CD14-positive monocyte (primary cell): ENCODE measurements at places on chromosomes 1 and 21. TPM values are rescaled to one million over a fixed set of nuclear protein-coding genes. Genes with fewer than 3 reads are reported as not detected.
A peak's percentile ranks its signal among the peaks of the same experiment; 100 is the strongest.

The SPTA1 gene
- polyA plus RNA-seq: 0.28 TPM

The DISC1 gene
- 5.8 TPM for polyA plus RNA-seq

GRCh38 chr1:45478121-45478814, 12.7 kb downstream of the TESK2 start:
- peaks cover 1% of the 10 kb centered on the region for H3K4me1 ChIP-seq
- H3K27me3 ChIP-seq: no peaks in the 10 kb centered on the region
- no peaks in the 10 kb centered on the region for H3K36me3 ChIP-seq
- H3K4me3 ChIP-seq: no peak overlapping the region

- H3K4me1 ChIP-seq: no peaks in the 10 kb centered on the region
- H3K27me3 ChIP-seq: no peaks in the 10 kb centered on the region
- no peak overlapping the region for H3K27ac ChIP-seq
- DNase-seq: no peak
These were observed 44.1 kb upstream of the C1orf105 start for GRCh38 chr1:172376431-172376830.

GRCh38 chr21:17269760-17270159, 243.1 kb upstream of the CXADR start:
- no peaks in the 10 kb centered on the region for H3K4me1 ChIP-seq
- H3K27me3 ChIP-seq: no peaks in the 10 kb centered on the region
- no peak overlapping the region for H3K27ac ChIP-seq
- H3K4me3 ChIP-seq: no peak overlapping the region
- DNase-seq: no peak
- no peaks in the 10 kb centered on the region for H3K36me3 ChIP-seq

GRCh38 chr1:151995774-151996173, 2.1 kb upstream of the S100A10 start:
- H3K27me3 ChIP-seq: no peaks in the 10 kb centered on the region
- H3K36me3 ChIP-seq: no peaks in the 10 kb centered on the region
- no peak overlapping the region for H3K27ac ChIP-seq

GRCh38 chr1:172898866-172899265, 151.9 kb downstream of the TNFSF18 start:
- no peaks in the 10 kb centered on the region for H3K27me3 ChIP-seq
- H3K4me3 ChIP-seq: no peak overlapping the region
- no peak for DNase-seq
- peaks cover 12% of the 10 kb centered on the region for H3K4me1 ChIP-seq
- H3K27ac ChIP-seq: no peak overlapping the region

GRCh38 chr21:31347435-31348032, 3.5 kb upstream of the TIAM1 start:
- H3K4me1 ChIP-seq: peaks cover 24% of the 10 kb centered on the region
- no peak overlapping the region for H3K27ac ChIP-seq
- H3K4me3 ChIP-seq: no peak overlapping the region
- no peak for DNase-seq

DNA sequence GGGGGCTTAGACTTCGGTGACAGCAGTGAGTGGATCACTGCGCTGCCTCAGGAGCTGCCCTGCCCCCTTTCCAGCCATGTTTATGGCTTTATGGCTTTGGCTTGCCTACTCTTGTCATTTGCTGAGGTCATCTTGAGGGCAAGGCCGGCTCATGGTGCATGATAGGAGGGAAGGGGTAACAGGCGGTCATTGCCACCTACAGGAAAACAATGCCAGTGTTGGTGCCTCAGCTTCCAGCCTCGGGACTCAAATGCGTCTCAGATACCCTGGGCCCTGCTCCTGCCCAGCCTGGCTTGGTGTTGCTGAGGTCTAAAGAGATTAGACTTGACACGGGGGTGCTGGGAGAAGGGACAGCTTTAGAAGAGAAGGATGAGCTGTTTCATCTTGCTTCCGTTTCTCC, 14.5 kb downstream of the KDF1 start:
- no peak for DNase-seq
- peaks cover 51% of the 10 kb centered on the region for H3K36me3 ChIP-seq
- H3K4me3 ChIP-seq: no peak overlapping the region
- H3K4me1 ChIP-seq: no peaks in the 10 kb centered on the region
- no peaks in the 10 kb centered on the region for H3K27me3 ChIP-seq

DNA sequence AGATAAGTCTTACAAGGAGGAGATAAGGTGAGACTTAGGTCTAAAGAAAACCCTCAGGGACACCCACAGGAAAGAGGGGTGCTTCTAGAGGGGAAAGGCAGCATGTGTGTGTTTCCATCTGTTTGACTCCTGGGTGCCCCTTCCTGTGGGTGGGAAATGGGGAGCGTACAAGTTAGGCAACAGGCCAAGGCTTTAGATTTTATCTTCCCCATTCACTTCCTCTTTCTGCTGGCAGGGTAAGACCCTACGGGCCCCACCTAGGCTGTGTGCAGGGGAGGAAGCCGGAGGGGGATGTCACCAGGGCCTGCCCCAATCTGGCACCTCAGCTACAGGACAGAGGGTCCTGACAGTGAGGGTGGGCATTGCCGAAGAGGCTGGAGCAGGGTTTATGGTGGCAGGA, 2.5 kb upstream of the OLIG1 start:
- peaks cover 4% of the 10 kb centered on the region for H3K27me3 ChIP-seq
- H3K4me3 ChIP-seq: no peak overlapping the region
- H3K4me1 ChIP-seq: peaks cover 87% of the 10 kb centered on the region
- peak; percentile 46 for DNase-seq
- H3K27ac ChIP-seq: peak overlapping the region; percentile 45

- no peaks in the 10 kb centered on the region for H3K27me3 ChIP-seq
- no peak overlapping the region for H3K27ac ChIP-seq
- no peaks in the 10 kb centered on the region for H3K36me3 ChIP-seq
- no peaks in the 10 kb centered on the region for H3K4me1 ChIP-seq
These were observed 8.6 kb downstream of the COL6A1 start for GRCh38 chr21:45990049-45990711.

- no peak overlapping the region for H3K4me3 ChIP-seq
- DNase-seq: no peak
- no peaks in the 10 kb centered on the region for H3K27me3 ChIP-seq
- no peaks in the 10 kb centered on the region for H3K36me3 ChIP-seq
These were observed 11.2 kb upstream of the SRARP start for GRCh38 chr1:15992582-15993500.

The CD1E gene
- 3.0 and 3.1 TPM in 2 replicates for polyA plus RNA-seq

The TNFRSF4 gene
- not detected for polyA plus RNA-seq

- no peak overlapping the region for H3K4me3 ChIP-seq
- H3K36me3 ChIP-seq: no peaks in the 10 kb centered on the region
- no peaks in the 10 kb centered on the region for H3K4me1 ChIP-seq
- no peak for DNase-seq
These were observed 79.0 kb downstream of the CASZ1 start for GRCh38 chr1:10717296-10718082.

The OR2T8 gene
- polyA plus RNA-seq: not detected

DNA sequence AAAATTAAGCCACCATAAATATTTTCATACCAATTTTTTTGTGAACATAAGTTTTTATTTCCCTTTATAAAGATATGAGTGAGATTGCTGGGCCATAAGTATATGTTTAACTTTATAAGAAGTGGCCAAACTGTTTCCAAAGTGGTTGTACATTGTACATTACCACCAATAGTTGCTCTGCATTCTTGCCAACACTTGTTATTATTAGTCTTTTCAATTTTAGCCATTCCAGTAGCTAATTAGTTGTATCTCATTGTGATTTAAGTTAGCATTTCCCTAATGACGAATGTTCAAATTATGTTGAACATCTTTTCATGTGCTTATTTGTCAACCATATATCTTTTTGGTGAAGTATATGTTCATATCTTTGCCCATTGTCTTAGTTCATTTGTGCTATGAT, 64.0 kb upstream of the DNAH14 start:
- no peaks in the 10 kb centered on the region for H3K27me3 ChIP-seq
- no peaks in the 10 kb centered on the region for H3K4me1 ChIP-seq
- no peak overlapping the region for H3K4me3 ChIP-seq
- H3K36me3 ChIP-seq: no peaks in the 10 kb centered on the region

The TLR5 gene
- polyA plus RNA-seq: 58.0 TPM

GRCh38 chr1:205477759-205478247, 22.0 kb upstream of the BLACAT1 start:
- peaks cover 28% of the 10 kb centered on the region for H3K27me3 ChIP-seq
- no peak overlapping the region for H3K4me3 ChIP-seq
- no peaks in the 10 kb centered on the region for H3K4me1 ChIP-seq
- H3K36me3 ChIP-seq: no peaks in the 10 kb centered on the region
- no peak overlapping the region for H3K27ac ChIP-seq

DNA sequence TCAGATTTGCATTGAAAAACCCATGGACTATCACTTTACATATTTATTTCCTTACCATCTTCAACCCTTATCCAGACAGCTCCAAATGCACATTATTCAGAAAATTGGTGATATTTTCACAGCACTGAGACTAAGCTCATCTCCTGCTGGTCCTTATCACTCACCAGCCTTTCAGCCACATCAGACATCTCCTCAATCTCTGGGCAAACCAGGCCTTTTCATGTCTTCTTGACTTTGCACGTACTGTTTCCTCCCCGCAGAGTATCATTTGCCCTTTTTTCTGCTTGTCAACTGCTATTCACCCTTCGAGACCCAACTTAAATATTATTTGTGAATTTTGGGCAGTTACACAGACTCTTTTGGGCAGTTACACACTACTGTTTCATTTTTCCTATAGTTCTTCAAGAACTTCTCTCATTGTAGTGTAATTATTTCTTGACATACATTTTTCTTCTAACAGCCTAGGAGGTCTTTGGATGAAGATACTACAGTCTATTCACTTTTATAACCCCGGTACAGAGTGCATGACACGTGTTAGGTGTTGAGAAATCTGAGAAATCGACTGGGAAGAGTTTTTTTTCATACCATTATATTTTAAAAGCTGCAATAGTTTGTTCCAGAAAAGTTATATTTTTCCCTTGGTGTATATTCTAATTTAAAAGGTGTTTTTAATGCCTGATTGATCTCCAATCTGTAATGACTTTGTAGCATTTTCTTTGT, 98.0 kb downstream of the FGGY start:
- no peak for DNase-seq
- H3K27ac ChIP-seq: no peak overlapping the region
- H3K36me3 ChIP-seq: no peaks in the 10 kb centered on the region
- H3K4me1 ChIP-seq: no peaks in the 10 kb centered on the region
- H3K27me3 ChIP-seq: no peaks in the 10 kb centered on the region
- no peak overlapping the region for H3K4me3 ChIP-seq

DNA sequence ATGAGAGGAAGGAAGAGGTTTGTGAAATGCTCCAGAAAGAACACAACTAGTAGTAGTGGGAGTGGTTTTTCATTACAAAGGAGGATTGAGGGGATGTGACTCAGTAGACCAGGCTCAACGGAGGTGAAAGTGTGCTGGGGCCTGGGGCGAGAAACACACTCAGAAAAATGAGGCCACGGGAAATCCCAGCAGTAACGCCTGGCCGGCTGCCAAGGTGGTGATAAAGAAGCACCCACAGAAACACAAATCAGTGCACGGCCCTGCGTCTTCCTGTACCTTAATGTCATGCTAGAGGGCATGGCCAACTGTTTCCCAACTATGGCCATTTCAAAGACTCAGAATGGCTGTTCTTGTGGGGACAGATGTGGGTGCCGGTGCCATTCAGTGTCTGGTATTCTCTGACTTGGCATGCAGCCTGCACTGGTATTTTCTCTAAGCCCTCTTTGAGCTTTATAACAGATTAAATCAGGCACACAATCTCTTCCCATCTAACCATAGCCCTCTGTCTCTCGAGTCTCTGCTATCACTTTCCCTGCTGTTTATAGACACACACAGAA, 38.2 kb downstream of the URB2 start:
- peaks cover 6% of the 10 kb centered on the region for H3K36me3 ChIP-seq
- no peak overlapping the region for H3K4me3 ChIP-seq
- no peak for DNase-seq
- no peaks in the 10 kb centered on the region for H3K4me1 ChIP-seq

The CASP9 gene
- 21.5 TPM for polyA plus RNA-seq

The ADGRL4 gene
- not detected for polyA plus RNA-seq

- DNase-seq: no peak
- H3K36me3 ChIP-seq: no peaks in the 10 kb centered on the region
- H3K4me3 ChIP-seq: no peak overlapping the region
- H3K4me1 ChIP-seq: peaks cover 13% of the 10 kb centered on the region
- H3K27me3 ChIP-seq: no peaks in the 10 kb centered on the region
These were observed 35.9 kb upstream of the ZNF644 start for GRCh38 chr1:91057784-91058183.
